ENCODE measurements at places on chromosomes 1 and 21. TPM values are rescaled to one million over a fixed set of nuclear protein-coding genes. Genes with fewer than 3 reads are reported as not detected.
A peak's percentile ranks its signal among the peaks of the same experiment; 100 is the strongest.

The DOP1B gene
- polyA plus RNA-seq: 9.6 TPM

GRCh38 chr1:13699936-13700520, at the start of gene PRDM2:
Gene PRDM2 (plus strand): TSS chr1:13700188. CDS start chr1:13715606, 15,418 bp downstream.
- peak; percentile 54 for DNase-seq

DNA sequence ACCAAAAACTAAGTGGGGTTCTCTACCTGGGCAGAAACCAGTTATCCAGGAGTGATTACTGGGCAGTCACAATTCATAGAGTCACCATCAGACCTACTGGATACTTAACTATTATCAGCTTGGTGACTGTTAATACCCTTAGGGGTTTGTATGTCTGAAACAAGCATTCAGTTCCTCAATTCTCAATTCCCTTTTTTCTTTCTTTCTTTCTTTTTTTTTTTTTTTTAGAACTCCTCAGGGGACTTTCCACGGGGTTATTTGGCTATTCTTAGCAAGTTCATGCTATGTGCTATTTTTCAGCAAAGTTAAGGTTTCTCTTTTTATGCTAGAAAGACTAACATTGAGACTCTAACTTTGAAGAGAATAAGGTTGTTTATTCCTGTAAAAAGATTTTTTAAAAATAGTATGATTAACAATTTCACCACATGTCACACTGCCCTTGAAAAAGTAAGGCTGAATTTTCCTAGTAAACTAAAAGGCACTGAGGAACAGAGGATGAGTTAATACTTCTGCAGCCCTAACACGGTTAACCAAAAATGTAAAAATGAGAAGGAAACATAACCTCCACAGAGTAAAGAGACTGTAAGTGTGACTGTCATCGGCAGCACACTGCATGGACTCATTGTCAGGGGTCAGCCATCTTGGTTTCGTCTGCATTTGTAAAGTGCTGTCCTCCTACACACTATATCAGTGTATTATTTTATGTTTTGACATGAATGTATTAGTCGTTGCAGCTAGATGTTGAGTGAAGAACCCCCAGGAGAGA, 310.2 kb downstream of the NTNG1 start:
- no peak for DNase-seq

DNA sequence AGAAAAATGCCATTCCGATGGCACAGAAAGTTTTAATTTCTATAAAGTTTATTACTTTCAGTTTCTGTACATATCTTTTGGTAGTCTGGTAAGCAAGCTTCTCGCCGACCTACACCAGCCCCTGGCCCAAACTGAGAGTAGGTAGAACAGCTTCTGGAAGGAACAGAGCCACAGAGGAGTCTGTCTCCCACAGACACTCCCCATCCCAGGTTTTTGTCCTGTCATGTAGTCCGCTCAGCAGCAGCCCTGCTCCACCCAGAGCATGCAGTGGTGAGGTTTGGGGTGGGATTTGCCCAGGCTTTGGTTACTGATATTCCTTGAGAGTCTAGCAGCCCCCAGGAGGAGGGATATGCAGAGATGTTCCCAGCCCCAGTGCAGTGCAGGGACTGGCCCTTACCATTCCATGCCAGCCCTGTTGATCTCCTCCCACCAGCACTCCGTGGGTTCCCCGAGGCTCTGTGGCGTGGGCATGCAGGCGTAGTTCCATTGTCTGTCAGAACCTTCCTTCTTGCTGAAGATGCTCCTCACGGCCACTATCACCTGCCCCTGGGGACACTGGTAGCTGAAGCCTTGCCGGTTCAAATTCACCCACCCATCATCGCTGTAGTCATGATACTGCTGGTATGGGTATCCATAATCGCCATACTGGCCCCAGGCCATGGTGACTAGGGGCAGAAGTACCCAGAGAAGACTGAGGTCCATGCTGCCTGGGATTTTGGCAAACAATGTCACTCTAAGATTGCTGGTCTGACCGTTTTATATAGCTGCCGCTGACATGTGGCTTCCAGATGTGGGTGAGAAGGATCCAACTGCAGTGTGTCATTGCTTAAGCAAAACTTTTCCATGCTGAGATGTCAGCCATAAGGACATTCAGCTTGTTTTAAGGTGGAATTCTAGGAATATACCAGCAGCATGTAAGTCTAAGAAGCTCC, at the start of gene DPT:
DPT (minus strand) TSS at position 734 of the 932 bp plus-strand sequence; CDS start at position 702, 32 bp downstream.
- DNase-seq: no peak

- DNase-seq: no peak
These were observed 307.9 kb downstream of the SMYD3 start for GRCh38 chr1:246199086-246199645.
